ENCODE measurements at places on chromosomes 3 and 15.

GRCh38 chr15:42577514-42578031 lies 2.2 kb downstream of the STARD9 start:
- no peak for DNase-seq

DNA sequence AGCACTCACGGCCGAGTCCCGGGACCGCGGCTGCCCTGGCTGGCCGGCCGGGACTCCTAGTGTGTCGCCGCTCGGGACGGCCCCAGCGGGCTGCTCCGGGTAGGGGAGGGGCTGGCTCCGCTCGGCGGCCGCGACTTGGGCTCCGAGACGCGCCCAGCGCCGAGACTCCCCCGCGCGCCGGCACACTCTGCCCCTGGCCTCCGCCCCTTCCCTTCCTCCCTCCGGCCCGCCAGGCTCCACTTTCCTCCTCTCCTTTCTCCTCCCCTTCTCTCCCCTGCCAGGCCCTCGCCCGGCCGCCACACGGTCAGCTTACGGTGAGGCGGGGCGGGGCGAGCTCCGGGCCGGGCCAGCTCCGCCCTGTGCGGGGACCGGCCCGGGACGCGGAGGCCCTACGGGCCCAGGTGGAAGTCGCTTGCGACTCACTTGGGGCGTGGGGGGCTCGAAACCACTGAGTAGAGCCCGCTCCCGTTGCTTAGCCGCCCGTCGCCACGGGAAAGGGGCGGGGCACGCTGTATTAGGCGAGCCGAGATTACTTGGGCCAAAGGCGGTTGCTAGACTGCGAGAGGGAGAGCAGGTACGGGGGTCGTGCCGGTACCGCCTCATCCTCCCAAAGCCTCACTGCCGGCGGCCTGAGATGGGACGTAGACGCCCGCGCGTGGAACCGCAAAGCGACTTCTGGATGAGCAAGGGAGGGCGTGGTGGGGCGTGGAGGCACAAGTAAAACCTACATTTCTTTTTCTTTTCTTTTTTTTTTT lies at the start of gene ITGB5:
TSS of gene ITGB5 (minus strand) at position 189 of the 755 bp plus-strand sequence. CDS start 365 bp downstream, outside the sequence.
- no peak for DNase-seq

DNA sequence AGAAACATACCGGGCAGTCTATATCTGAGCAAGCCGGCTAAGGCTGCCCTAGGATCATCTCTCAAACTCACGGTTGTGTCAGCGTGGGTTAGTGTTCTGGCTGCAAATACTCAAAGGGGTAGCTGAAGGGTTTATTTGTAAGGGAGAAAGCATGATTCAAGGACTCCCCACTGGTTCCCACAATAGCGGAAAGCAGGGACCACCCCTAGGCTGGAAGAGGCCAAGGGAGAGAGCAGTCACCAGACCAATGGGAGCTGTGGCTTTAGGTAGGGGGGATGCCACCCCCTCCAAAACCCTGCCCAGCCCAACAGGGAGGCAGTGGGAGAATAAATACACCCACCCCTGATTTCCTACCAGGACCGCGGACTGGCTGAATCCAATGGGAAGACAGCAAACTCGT lies 7.3 kb upstream of the LMCD1 start:
- DNase-seq, result no peak

- no peak for DNase-seq
These were observed 851.1 kb downstream of the FHIT start for GRCh38 chr3:60399861-60400845.

DNA sequence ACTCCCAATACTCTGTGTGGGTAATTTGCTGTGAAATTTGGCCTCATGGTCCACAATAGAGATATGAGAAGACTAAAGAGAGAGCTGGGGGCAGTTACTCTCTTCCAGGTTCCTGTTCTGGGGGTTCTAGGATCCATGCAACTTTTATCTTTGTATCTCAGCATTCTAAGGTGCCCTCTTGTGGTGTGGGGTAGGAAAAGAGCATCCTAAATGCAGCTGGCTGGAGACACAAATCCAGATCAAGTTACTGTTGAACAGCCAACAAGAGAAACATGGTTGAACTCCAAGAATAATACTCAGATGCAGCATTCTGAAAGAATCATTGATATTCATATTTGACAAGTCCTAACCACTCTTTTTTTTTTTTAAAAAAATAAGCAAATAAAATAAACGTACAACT lies 238.2 kb downstream of the GREM1 start:
- no peak for DNase-seq

DNA sequence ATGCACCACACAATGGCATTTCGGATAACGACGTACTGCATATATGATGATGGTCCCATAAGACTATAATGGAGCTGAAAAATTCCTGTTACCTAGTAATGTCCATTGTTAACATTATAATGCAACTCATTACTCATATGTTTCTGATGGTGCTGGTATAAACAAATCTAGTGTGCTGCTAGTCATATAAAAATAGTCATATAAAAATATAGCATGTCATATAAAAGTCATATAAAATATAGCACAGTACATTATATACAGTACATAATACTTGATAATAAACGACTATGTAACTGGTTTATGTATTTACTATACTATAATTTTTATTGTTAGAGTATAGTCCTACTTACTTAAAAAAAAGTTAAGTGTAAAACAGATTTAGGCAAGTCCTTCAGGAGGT lies 50.6 kb downstream of the HACD2 start:
- DNase-seq, result no peak

DNA sequence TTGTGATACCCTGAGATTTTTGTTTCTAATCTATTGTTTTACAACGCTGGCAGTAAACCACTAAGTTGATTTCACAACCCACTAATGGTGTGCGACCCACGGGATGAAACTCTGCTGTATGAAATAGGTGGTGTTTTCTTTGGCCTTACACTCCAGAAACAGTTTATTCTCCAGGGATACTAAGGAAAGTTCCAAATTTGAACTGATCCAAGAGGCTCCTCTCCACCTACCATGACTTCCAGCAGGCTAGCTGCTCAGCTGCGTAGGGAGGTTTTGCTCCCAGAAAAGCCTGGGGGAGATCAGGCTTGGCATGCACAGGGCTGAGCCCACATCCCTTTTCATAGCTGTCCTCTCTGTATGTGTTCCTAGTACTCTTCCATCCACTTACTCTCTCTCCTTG lies 71.5 kb downstream of the FAM174B start:
- no peak for DNase-seq

DNA sequence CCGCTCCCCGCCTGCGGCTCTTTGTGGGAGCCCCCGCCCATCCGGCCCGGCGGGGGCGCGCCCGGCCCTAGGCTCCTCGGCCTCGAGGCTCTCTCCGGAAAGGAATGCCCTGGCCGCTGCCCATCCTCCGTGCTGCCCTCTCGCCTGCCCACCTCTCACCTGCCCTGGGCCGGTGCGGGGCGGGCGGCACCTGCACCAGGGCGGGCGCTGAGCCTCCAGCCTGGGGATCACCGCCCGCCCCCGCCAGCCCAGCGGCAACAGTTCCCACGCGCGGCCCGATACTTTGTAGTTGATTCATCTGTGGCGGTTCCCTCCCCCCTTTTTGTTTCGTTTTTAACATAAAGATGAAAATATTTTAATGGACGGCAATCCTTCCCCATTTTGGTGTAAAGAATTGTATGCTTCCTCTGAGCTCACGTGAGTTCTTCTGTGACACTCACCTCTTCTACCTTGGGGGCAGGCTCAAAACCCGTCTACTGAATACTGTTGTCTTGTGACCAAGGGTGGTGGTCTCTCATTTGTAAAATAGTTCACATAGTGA lies 1.9 kb downstream of the KLF13 start:
- peak; percentile 48 for DNase-seq

GRCh38 chr15:77112838-77113504 lies 42.1 kb upstream of the TSPAN3 start:
- DNase-seq, result no peak

- DNase-seq, result peak; percentile 95
These were observed at the start of gene TIMMDC1 for GRCh38 chr3:119498186-119499011. Gene TIMMDC1, plus strand, starts transcription at chr3:119498547. Its CDS starts 187 bp downstream, at chr3:119498734.

DNA sequence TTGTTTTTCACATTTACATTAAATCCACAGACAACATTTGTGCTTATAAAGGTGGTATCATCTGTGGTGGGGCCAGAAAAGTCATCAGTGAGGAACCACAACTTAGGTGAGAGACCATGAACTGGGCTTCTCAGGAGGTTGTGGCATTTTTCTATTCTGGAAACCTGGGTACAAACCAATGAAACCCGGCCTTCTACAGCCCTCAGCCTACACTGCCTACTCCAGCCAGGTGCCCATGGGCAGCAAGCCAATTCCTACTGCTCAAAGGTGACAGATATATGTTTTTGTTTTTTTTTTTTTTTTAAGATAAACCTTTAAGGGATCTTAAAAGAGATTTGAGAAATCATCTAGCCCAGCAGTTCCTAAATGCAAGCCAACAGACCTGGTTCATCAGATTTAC lies 20.3 kb downstream of the SPG21 start:
- DNase-seq, result no peak

- no peak for DNase-seq
These were observed 27.8 kb downstream of the PLEKHO2 start for GRCh38 chr15:64869501-64869900.

DNA sequence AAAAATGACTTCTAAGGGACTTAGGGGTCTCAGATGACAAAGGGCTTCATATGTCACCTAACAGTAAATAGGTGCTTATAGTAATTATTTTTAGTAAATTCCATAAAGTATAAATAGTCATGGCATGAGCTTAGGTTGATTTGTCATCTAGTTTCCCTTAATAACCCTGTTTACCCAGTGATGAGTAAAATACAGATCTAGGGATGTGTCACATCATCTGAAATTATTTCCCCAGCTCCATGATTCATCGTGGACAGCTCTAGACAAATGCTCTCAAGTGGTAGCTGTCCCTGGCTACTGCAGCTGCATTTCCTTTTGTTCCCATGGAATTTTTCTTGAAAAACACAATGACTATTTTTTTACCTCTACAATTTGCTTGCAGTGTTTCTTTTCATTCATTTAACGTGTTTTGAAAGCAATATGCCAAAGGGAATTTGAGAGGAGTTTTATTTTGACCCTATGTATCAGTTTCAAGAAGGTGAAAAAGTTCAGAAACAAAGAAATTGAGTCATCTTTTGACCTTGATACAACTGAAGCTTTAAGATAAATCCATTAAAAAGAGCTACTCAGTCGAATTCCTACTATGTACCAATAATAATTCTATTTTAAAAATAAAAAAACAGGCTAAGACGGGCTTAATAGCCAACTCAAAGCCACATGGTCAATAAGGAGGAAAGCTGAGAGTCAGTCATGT lies 241.6 kb downstream of the KCNMB2 start:
- no peak for DNase-seq

DNA sequence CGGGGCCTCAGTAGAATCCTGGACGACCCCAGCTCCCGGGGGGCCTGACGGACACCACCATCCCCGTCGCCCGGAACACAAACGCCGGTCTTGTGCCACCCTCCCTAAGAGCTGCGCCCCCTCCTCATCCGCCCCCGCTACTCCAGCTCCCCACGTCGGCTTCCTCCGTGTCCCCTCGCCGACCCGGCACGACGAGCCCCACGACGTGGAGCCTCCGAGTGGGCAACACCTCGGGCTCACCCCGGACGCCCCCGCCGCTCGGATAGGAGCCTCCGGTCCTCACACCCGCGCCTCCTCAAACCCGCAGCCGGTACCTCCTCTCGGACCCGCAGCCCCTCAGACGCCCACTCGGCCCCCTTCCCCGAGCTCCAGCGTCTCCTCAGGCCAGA lies 525 bp downstream of the NPTN start:
- no peak for DNase-seq

DNA sequence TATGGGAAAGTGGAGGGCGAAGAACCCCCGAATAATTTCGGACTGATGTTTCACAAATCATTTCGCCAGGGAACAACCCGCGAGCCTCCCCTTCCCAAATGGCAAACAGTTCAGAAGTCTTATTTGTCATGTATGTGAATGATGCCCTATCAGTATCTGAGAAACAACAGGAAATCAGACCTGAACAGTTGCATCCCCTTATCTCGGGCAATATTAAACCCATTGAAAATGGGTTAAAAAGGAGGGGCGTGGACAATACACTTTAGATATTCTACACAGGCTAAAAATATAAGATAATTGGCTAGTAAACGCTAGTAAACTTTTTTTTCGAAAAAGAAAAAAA lies 1003.3 kb upstream of the NR2F2 start:
- no peak for DNase-seq

DNA sequence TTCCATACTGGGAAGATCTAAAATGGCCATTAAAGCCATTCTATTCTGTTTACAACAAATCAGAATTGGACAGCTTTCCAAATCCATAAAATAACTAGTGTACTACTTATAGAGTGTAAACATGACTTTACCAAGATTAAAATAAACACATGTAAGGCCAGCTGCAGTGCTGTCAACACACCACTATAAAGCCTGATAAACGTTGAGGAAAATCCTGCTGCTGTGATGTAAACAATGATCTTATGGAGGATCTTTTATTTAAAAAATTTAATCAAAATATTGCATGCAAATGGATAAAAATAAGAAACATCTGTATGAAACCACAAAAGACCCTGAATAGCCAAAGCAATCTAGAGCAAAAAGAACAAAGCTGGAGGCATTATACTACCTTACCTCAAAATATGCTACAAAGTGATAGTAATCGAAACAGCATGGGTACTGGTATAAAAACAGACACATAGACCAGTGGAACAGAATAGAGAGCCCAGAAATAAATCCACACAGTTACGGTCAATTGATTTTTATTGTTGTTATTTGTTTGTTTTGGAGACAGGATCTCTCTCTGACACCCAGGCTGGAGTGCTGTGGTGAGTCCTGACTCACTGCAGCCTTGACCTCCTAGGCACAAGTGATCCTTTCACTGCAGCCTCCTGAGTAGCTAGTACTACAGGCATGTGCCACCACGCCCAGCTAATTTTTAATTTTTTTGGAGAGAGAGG lies 428.8 kb upstream of the C2CD4B start:
- DNase-seq, result no peak

DNA sequence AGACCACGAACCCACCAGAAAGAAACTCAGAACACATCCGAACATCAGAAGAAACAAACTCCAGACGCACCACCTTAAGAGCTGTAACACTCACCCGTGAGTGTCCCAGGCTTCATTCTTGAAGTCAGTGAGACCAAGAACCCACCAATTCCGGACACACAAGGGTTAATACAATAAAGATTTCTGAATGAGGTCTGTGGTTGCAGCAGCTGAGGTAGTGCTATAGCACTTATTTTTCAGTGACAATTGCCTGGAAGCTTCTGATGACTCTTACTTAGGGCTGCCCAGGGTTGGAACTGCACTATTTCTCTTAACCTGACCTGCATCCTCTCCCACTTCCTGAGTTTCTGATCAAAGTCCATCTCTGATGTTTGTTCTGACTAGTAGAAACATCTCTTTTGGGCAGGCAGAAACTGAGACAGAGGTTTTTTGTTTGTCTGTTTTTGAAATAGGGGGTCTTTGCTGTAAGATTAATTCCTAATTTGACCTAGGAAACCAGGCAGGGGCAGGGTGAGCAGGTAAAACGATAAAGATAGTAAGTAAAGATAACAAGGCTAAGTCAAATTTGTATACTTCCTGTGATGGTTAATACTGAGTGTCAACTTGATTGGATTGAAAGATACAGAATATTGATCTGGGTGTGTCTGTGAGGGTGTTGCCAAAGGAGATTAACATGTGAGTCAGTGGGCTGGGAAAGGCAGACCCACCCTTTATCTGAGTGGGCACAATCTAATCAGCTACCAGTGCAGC lies 169.1 kb downstream of the GAP43 start:
- no peak for DNase-seq

- no peak for DNase-seq
These were observed 11.1 kb downstream of the SCN5A start for GRCh38 chr3:38638354-38638753.

GRCh38 chr3:31999907-32000439 lies 18.4 kb downstream of the ZNF860 start:
- no peak for DNase-seq

- DNase-seq, result no peak
These were observed 514.4 kb downstream of the FGF12 start for GRCh38 chr3:192212979-192213378.

GRCh38 chr15:67936258-67936657 lies 96.4 kb upstream of the RNU6-1 start:
- no peak for DNase-seq

- no peak for DNase-seq
These were observed 136.6 kb downstream of the MCTP2 start for GRCh38 chr15:94367726-94368535.

Measured in stimulated activated CD8-positive, alpha-beta memory T cell treated with anti-CD3 and anti-CD28 coated beads, Interleukin-7, amount 100 ng/mL, for 24 hours (primary cell).